ENCODE measurements at places on chromosomes 16 and 17.

- DNase-seq = peak; percentile 52
Observed at GRCh38 chr17:49471089-49471683, 23.9 kb upstream of the NGFR start.

DNA sequence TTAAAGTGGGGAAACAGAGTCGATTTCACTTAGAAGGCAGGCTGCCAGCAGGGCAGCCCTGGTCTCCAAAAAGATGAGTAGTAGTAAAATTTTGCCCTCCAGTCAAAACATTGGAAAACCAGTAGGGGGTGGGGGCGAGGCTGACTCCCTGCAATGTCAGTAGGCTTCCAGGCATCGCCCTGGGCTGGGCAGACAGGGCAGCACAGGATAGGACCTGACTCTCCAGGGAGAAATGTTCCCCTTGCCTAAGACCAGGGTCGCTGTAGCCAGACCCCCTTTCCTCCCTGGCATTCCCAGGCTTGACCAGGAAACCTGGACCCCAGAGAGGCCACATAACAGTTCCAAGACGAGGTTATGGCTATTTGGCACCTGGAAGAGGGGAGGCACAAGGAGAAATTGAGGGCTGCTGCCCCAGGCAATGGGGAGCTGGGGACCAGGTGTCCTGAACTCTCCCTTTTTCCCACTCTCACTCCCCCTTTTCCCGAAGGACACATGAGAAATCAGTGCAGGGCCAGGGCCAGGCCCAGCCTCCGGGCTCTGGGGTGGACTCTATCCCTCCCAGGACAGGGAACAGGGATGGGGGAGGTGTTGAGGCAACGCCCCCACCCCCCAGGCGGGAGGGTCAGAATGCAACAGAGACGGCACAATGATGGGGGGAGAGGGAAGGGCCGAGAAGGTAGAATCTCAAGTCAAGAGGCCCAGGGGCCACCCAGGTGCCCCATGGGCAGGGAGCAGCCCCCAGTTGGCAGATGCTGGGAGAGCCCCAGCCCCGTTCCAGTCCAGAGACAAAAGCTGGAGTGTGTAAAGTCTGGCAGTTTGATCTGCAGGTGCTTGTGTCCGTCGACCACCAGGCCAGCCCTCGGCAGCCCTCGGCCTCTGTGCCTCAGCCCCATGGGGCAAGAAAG is 4.5 kb upstream of the SAMD14 start:
- DNase-seq = no peak

GRCh38 chr17:18626152-18626870 is 17.9 kb downstream of the TBC1D28 start:
- DNase-seq = no peak

- DNase-seq = no peak
Observed at GRCh38 chr16:85028685-85029407, 1.3 kb downstream of the KIAA0513 start.

GRCh38 chr17:17358866-17359265 is 55.7 kb downstream of the NT5M start:
- no peak for DNase-seq

- no peak for DNase-seq
Observed at GRCh38 chr17:80397686-80398085, 17.3 kb upstream of the ENDOV start.

DNA sequence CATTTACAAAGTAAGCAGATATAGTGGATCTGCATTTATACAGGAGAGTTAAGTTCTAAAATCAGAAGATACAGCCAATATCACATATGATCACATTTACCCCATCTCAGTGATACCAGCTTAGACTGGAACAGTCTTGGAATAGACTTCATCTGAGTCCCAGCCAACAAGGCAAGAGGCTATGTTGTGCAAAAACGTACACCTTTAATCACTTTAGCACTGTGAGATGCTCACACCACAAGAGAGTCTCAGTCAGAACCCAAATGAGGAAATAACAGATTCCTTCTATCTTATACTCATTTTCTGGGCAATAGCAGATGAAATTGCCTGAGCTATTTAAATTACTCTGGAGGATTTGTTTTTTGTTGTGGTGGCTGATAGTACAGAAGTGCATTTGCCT is 145.6 kb downstream of the ANKFN1 start:
- DNase-seq = no peak

GRCh38 chr17:48483004-48483403 is 47.8 kb downstream of the HOXB1 start:
- no peak for DNase-seq

DNA sequence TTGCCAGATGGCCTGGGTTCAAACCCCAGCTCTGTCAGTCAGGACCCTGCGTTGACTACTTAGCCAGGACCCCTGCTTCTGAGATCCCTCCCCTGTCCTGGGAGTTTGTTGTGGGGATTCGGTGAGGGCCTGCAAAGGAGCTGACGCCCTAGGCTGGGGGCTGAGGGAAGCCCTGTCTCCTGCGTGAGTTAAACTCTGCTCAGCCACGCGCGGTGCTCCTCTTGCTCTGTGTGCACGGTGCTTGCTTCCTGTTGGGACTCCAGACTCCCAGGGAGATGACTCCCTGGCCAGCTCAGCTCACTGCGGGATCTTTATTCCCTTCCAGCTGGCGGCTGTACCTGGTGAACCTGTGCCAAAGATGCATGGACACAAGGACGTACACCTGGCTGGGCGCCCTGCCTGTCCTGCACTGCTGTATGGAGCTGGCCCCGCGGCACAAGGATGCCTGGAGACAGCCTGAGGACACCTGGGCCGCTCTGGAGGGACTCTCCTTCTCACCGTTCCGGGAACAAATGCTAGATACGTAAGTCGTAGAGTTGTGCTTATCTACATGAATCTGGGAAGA is 37.4 kb downstream of the RNF213 start:
- DNase-seq = no peak

- no peak for DNase-seq
Observed at GRCh38 chr16:72471317-72471924, 299.5 kb upstream of the PMFBP1 start.

DNA sequence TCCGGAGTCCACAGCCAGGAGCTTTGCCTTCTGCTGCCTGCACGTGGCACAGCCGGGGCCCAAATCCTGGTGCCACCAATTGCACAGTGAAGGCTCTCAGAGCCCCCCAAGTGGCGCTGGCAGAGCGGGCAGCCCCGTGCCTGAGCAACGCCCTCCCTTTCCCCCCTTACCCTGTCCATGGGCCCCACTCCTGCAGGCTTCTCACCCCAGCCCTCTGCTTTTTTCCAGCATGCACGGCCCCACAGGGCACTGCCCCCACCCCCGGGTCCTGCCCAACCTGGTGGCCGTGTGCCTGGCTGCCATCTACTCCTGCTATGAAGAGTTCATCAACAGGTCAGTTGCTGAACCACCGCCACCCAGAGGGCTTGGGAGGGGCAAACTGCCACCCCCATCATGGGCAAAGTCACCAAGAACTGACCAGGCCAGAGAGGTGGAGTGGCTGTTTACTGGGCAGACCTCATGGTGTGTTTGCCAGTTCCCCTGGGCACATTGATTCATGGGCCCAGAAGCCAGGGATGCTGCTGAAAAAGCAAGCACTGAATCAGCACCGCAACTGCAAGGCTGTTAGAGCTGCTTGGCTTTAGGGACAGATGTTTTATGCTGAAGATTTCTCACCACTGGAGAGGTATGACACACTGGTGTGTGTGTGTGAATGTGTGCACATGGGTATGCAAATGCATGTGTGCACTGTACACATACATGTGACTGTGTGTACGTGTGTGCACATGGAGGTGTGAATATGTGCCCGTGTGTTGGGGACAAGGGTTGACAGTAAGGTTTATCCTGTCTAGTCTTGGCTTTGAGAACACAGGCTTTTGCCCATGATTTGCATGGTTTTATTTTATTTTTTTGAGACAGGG is 107.1 kb upstream of the PLCG2 start:
- no peak for DNase-seq

DNA sequence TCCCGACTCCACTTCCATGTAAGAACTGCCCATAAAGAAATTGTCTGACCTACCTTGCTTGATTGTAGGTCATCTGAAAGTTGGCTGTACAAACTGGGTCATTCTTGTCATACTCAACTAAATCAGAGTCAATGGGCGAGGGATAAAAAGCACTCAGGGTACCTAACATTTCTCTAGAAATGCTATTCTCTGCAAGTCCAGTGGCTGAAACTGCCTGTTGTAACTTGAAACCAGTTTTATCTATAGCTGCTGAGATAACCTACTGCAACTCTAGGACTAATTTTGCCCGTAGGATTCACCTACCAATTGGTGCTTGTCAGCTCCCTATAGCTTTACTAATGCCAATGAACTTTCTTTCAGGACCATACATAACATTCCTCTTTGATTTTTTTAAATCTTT is 100.1 kb upstream of the GRIN2A start:
- no peak for DNase-seq

GRCh38 chr17:49318435-49318965 is 43.5 kb downstream of the ZNF652 start:
- no peak for DNase-seq

DNA sequence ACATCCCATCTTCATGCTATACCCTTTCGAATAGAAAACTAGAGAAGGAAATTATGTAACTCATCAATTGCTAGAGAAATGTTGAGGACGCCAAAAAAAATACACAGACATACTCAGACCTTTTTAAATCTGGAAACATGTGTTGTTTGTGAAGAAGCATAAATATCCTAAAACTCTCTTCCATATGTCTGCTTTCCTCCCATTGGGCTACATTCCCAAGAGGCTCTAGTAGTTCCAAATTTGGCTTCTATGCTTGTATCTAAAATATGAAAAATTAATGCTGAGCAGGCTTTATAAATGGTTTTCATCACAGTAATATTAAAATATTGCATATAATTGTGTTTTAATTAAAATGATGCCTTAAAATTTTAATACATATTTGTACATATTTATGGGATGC is 297.9 kb upstream of the PSMD7 start:
- no peak for DNase-seq

- peak; percentile 79 for DNase-seq
Observed at GRCh38 chr17:73546770-73547536, 97.3 kb downstream of the SDK2 start.

- no peak for DNase-seq
Observed at GRCh38 chr16:85415196-85416090, 197.7 kb upstream of the GSE1 start.

GRCh38 chr16:79276501-79276900 is 324.0 kb downstream of the MAF start:
- no peak for DNase-seq

DNA sequence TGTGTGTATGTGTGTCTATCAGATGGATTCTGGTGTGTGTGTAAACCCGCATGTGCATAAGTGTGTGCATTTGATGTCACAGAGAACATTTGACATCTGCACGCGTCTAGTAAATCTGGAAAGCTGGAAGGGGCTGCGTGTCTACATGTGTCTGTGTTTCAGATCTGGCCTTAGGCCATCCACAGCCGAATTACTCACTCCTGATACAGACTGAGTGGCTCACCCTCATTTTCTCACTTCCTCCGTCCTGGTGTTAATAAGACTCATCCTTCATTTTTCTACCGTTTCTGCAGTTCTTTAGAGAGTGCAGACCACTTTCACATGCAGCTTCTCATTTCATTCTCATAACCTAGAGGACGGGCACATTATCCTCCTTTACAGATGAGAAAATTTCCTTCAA is 491.6 kb downstream of the CDH13 start:
- no peak for DNase-seq

DNA sequence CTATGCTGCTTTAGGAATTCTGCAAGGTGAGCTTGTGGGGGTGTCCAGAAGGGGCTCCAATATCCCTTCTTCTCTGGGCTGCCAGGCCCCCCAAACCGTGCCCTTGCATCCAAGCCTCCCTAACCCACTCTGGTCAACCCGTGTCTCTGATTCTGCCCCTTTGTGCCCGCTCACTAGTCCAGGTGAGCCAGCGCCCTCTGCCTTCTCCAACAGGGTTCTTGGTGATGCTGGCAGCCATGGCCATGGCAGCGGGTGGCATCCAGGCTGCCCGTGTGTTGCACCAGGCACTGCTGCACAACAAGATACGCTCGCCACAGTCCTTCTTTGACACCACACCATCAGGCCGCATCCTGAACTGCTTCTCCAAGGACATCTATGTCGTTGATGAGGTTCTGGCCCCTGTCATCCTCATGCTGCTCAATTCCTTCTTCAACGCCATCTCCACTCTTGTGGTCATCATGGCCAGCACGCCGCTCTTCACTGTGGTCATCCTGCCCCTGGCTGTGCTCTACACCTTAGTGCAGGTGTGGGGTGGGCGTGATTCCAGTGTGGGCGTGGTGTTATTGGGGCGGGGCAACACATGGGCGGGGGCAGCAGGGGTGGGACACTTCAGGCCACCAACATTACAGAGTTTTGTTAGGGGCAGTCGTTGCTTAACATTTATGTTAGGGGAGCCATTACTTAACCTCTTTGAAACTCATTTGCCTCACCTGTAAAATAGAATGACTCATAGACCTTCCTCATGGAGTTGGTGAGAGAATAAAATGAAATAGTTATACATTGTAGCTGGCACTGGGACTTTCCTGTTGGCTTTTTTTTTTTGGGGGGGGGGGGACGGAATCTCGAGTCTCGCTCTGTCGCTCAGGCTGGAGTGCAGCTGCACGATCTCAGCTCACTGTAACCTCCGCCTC is 31.4 kb downstream of the ANKRD40 start:
- no peak for DNase-seq

GRCh38 chr16:710500-711075 is 4.3 kb upstream of the METRN start:
- DNase-seq = no peak

GRCh38 chr17:73785958-73786743 is 141.9 kb upstream of the SDK2 start:
- peak; percentile 47 for DNase-seq

- DNase-seq = no peak
Observed at GRCh38 chr17:19407601-19408345, 3.3 kb upstream of the RNF112 start.

DNA sequence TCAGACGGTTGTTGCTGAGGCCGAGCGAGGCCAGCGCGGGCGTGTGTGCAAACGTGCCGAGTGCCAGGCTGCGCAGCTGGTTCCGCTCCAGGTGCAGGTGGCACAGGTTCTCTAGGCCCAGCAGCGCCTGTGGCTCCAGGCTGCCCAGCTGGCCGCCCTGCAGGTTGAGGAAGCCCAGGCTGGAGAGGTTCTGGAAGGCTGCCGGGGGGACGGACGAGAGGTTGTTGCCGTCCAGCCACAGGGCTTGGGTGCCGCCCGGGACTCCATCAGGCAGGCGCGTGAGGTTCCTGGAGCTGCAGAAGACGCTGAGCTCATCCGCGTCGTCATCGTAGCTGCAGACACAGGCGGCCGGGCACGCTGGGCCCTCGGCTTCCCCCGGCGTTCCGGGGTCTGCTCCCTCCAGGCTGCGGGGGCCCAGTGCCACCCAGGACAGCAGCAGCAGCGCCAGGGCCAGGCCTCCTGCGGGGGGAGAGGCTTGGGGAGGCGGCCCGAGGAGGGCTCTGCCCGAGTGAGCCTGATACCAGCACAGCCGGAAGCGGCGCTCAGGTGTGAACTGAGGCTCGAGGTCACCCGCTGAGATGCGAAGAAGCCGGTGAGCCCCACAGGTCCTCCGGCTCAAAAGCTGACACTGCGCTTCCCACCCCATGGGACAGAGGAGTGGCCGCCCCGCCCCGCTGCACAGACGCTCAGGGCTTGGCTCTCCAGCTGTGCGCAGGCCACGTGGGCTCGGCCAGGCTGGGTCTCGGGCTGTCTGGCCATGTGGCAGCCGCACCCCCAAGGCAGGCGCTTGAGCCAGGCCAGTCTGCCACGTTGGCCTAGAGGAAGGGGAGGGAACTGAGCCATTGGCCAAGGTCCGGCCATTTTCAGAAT is 1.3 kb downstream of the IGFALS start:
- DNase-seq = no peak

GRCh38 chr17:78831688-78832540 is 8.7 kb downstream of the USP36 start:
- no peak for DNase-seq

GRCh38 chr17:3695723-3696411 is at the start of gene P2RX5:
P2RX5 (minus strand) TSS chr17:3696155; CDS start chr17:3696005, 150 bp downstream.
- peak; percentile 75 for DNase-seq
